ENCODE measurements at places on chromosomes 4 and X.

- no peak for DNase-seq
Observed at GRCh38 chr4:25609976-25610375, 45.7 kb upstream of the SLC34A2 start.

GRCh38 chr4:83267121-83267829, 17.3 kb downstream of the COQ2 start:
- DNase-seq: no peak

DNA sequence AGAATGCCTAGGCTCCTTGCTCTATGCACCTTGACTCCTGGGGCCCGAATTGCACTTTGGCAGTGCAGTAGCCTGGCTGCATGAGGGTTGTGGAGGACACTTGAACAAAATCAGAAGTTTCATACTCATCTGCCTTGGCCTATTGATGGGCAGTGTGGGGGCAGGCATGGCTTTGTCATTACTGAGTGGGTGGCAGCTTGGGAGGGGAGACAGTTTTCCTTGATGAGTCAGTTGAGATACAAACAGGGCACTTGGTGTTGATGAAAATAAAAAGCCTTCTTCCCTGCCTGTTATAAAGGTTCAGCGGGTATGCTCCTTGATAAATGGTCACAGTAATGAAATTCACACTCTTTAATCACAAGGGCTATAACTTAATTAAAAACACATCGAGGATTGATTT, 126.8 kb upstream of the MAMLD1 start:
- no peak for DNase-seq

GRCh38 chrX:10582945-10583344, 37.4 kb downstream of the MID1 start:
- no peak for DNase-seq
